Thoracic aorta endothelial cell (primary cell): ENCODE measurements at places on chromosomes 4 and X. TPM values are rescaled to one million over a fixed set of nuclear protein-coding genes. Genes with fewer than 3 reads are reported as not detected.

The CDK16 gene
- 91.1 and 143 TPM in 2 replicates for total RNA-seq

The P2RY4 gene
- 0.13 TPM in 1 of 2 replicates, not detected in the other for total RNA-seq

The INTS6L gene
- total RNA-seq, result 4.7 and 5.1 TPM in 2 replicates

The UGT2B15 gene
- not detected in 2 replicates for total RNA-seq

The GPR119 gene
- not detected in 2 replicates for total RNA-seq

The FRG1 gene
- 38.8 and 55.6 TPM in 2 replicates for total RNA-seq

The TBX22 gene
- not detected in 2 replicates for total RNA-seq

The ZAR1 gene
- not detected in 2 replicates for total RNA-seq

The SCOC gene
- total RNA-seq, result 86.0 and 93.3 TPM in 2 replicates

The MAGEC1 gene
- total RNA-seq, result not detected in 2 replicates

The MAB21L2 gene
- total RNA-seq, result 2.8 TPM in 1 of 2 replicates, not detected in the other

The PAGE4 gene
- total RNA-seq, result not detected in 2 replicates

The SLC25A6 gene
- 224 and 283 TPM in 2 replicates for total RNA-seq

The SUPT20HL2 gene
- total RNA-seq, result 0.07 TPM in 1 of 2 replicates, not detected in the other

The PDZD4 gene
- under 0.01 and 0.14 TPM in 2 replicates for total RNA-seq

The KLHL13 gene
- total RNA-seq, result 19.0 and 22.1 TPM in 2 replicates
